Amygdala (tissue), 56 donors: ENCODE measurements at places on chromosomes 5 and 9.

DNA sequence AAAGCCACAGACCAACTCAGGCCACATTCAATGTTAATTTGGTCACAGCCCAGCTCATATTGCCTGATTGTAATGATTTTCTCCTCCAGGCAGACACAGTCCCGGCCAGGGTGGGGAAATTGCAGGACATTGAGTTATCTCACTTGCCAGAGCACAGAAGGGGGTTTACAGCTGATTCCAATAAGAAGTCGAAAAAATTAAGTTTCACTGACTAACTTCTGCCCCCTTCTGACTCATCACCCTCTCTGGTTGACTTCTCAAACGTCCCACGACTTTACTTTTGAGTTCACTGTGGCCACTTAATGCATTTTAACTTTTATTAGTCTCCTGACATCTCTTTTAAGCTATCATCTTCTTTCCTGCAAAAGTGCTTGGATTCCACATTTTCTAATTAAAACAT lies 321.4 kb upstream of the WWC1 start:
- DNase-seq = no peak

DNA sequence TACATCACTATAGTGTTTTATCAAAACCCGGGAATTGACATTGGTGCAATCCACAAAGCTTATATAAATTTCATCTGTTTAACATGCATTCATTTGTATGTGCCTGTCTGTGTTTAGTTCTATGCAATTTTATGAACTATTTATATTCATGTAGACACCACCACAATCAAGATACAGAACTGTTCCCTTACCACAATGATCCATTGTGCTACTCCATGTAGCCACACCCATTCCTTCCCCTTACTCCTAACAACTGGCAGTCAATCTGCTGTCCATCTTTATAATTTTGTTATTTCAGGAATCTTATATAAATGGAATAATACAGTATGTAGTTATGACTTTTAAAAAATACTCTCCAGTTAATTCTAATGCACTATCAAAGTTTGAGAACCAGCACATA lies 389.5 kb downstream of the HTR1A start:
- DNase-seq = no peak

GRCh38 chr9:109349421-109349846 lies 28.6 kb upstream of the EPB41L4B start:
- no peak for DNase-seq

GRCh38 chr5:88419931-88420330 lies 151.3 kb upstream of the TMEM161B start:
- DNase-seq = no peak
